ENCODE measurements at places on chromosomes 2 and 18.

GRCh38 chr2:4420032-4420431 lies 716.7 kb downstream of the DCDC2C start:
- no peak for DNase-seq

GRCh38 chr2:233449081-233449901 lies 95.0 kb downstream of the DGKD start:
- DNase-seq = no peak

- DNase-seq = no peak
Observed at GRCh38 chr2:169803480-169803879, 4.8 kb downstream of the SSB start.

GRCh38 chr2:70344195-70344594 lies 42.3 kb upstream of the FAM136A start:
- no peak for DNase-seq

- no peak for DNase-seq
Observed at GRCh38 chr2:71606244-71606643, 152.9 kb downstream of the DYSF start.

DNA sequence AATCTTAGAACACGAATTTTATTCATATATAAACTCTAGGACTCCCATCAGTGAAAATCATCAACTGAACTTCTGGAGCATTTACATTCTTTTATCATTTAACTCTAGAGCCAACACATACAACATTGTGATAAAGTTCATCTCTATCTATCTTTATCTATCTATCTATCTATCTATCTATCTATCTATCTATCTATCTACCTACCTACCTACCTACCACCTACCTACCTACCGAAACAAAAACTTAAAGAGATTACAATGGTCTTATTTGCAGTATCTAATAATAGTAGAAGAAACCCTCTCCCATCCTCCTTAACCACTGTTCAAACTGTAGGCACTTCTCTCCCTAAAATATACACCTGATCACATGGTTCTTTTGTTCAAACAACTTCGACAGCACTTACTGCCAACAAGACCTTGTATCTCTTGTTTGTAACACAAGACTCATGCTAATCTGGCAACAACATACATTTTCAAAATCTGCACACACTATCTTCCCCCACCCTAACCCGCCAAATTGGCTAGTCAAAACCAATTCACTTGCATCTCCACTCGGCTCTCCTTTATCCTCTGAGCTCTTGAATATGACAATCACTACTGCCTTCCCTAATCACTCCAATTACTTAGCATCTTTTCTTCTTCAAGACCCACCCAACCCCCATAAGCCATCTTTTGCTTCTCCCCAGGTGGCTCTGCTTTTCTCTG lies 69.0 kb downstream of the GORASP2 start:
- DNase-seq = no peak

Data from activated CD8-positive, alpha-beta memory T cell treated with anti-CD3 and anti-CD28 coated beads for 4 hours (primary cell).